ENCODE measurements at places on chromosomes 4 and X.

- no peak for DNase-seq
Measured at GRCh38 chr4:78899302-78899701, 39.9 kb downstream of the PAQR3 start.

DNA sequence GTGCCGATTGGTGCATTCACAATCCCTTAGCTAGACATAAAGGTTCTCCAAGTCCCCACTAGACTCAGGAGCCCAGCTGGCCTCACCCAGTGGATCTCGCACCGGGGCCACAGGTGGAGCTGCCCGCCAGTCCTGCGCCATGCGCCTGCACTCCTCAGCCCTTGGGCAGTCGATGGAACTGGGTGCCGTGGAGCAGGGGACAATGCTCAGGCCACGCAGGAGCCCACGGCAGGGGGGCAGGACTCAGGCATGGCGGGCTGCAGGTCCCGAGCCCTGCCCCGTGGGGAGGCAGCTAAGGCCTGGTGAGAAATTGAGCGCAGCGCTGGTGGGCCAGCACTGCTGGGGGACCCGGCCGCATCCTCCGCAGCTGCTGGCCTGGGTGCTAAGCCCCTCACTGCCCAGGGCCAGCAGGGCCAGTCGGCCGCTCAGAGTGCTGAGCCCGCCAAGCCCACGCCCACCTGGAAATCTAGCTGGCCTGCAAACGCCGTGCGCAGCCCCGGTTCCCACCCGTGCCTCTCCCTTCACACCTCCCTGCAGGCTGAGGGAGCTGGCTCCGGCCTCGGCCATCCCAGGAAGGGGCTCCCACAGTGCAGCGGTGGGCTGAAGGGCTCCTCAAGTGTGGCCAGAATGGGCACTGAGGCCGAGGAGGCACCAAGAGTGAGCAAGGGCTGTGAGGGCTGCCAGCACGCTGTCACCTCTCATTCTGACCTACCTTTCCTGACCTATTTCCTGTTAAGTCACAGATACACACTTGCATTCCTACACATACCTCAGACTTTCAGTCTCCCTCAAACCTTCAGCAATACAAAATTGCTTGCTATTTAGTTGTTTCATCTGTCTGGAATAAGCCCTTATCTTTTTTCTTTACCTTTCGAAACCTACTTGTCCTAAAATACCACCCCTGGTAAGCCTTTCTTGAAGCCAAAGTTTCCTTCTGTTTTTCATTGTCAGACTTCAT lies 20.7 kb downstream of the UBE2K start:
- DNase-seq = peak; percentile 44

DNA sequence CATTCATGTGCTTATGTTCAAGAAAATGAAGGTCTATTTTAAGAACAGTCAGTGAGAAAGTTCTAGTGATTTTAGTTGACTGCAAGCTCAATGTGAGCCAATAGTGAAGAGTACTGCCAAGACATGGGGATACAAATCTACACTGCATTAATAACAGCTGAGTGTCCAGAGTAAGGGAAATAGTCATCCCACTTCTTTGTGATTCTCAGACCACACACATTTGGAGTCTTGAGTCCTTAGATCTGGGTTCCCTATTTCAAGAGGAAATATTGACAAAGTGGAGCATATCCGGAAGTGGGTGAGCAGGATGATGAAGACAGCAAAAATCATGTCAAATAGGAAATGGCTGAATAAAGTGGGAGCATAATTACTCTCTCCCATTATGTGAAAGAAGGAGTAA lies 171.1 kb downstream of the LARP7 start:
- DNase-seq = no peak

DNA sequence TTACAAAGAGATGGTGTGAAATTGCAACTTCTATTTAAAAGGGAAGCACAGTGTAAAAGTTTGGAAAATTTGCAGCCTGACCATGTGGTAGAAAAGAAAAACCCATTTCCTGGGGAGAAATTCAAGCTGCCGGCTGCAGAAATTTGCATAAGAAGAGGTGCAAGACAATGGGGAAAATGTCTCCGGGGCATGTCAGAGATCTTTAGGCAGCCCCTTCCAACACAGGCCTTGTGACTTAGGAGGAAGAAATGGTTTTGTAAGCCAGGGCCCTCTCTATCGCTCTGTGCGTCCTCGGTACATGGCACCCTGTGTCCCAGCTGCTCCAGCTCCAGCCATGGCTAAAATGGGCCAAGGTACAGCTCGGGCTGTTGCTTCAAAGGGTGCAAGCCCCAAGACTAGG lies 40.4 kb downstream of the CCDC158 start:
- DNase-seq = no peak

DNA sequence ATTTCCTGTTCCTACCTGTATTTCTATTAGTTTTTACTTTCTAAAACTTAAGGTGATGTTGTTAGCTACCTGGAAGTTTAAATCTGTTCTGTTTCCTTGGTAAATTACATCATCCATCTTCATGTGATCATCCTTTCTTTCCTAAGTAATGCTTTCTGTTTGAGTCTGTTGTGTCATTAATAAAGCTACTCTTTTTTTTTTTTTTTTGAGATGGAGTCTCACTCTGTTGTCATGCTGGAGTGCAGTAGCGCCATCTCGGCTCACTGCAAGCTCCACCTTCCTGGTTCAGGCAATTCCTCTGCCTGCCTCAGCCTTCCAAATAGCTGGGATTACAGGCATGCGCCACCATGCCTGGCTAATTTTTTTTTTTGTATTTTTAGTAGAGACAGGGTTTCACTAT lies 73.3 kb downstream of the FIP1L1 start:
- DNase-seq = no peak

Data from activated T-cell treated with anti-CD3 and anti-CD28 coated beads, Interleukin-2, amount 50 U/mL, for 48 hours (primary cell).